CD4-positive, CD25-positive, alpha-beta regulatory T cell (primary cell): ENCODE measurements at places on chromosomes 7 and 10. TPM values are rescaled to one million over a fixed set of nuclear protein-coding genes. Genes with fewer than 3 reads are reported as not detected.

DNA sequence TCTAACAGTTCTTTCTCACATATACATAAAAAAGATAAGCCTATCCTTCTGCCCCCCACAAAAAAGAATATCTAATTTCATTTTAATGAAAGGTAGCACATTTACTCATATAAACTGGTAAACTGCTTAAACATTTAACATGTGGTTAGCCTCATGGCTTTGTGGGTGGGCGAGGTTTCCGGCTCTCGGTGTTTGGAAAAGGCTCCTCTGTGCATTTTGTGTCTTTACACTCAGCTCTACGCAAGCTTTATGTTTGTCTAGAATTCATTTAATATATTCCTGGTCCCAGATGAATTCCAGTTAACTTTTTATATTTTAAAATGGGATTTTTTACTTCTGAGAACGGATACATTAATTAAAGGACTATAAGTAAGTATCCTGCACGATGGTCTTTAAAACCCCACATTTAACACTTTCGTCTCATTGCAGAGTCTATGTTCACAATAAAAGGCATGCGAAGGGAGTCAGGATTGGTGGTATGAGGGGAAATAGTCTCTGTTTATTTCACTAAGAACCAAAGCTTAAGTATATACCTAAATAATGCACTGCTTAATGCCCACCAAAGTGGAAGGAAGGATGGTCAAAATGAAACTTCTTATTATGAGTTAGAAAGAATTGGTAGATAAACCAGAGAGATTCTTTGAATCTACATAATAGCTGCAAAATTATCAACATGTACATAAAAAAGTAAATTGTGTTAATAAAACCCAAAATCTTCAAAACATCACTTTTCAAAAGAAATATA is 197.2 kb downstream of the CRPPA start:
- no peak for DNase-seq

- peak; percentile 10 for DNase-seq
Measured at GRCh38 chr7:29563590-29564495, at the start of gene PRR15. Gene PRR15 (plus strand): TSS chr7:29563835. CDS start chr7:29566330, 2,495 bp downstream.

DNA sequence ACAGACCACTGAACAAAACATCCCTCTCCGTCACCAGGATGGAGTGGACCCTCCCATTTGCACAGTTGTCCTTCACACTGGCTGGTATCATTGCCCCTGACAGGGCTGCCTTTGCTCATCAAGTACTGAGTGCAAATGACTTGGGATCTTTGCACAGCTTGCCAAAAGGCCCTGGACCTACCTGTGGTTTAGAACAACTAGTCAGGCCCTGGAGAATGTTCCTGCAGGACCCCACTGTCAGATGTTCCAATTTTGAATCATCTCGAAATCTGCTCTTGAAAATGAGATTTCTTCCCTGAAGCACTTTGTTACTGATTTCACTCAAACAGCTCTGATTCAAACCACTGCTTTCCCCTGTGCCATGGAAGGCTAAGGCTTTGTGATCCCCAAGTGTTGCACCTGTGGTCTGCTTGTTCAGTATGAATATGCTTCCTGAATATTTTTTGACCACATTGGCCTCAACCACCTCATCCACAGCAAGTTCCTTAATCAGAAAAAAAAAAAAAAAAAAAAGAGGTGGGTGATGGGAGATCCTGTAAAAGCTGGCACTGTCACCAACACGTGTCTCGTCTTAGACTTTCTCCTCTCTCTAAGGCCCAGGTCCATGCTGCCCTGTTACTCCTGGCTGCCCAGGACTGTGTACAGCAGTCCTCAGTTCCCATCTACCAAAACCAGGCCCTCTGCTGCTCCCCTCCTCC is 2.7 kb upstream of the AOAH start:
- no peak for DNase-seq

DNA sequence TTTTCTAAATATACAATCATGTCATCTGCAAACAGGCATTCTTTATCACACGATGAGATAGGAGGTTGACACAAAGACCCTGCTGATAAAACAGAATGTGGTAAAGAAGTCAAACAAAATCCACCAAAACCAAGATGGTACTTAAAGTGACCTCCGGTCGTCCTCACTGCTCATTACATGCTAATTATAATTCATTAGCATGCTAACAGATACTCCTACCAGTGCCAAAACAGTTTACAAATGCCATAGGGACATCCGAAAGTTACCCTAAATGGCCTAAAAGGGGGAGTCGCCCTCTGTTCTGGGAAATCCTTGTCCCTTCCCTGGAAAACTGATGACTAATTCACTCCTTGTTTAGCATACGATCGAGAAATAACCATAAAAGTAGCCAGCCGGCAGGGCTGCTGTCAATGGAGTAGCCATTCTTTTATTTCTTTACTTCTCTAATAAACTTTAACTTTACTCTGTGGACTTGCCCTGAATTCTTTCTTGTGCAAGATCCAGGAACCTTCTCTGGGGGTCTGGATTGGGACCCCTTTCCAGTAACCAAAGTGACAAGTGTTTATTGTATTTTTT is 126.6 kb downstream of the CCDC71L start:
- no peak for DNase-seq

Gene TIMM23B
- 30.0 TPM for total RNA-seq

Gene CPA4
- total RNA-seq, result not detected

Gene OGDHL
- not detected for total RNA-seq
